ENCODE measurements at places on chromosomes 4 and X.

DNA sequence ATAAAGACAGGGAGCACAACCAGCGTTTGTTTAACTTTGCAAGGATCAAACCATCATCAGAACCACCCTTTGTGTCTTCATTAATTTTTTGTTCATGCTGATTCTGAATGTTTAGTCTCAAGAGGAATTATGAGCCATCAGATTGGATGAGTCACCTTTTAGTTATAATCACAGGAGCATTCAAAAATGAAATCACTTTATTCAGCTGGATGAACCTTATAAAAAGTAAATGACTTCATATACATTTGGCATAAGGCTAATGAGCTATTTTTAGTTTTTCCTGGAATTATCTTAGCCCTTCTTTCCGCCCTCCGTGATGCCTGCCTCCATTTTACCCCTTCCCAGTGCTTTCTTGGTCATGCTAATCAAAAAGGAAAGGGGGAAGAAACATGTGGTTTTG is 103.6 kb downstream of the SORBS2 start:
- DNase-seq, result peak; percentile 51

GRCh38 chr4:179124957-179125356 is 1682.7 kb upstream of the AGA start:
- no peak for DNase-seq

- no peak for DNase-seq
These were observed 23.0 kb downstream of the FLNA start for GRCh38 chrX:154351183-154352011.

GRCh38 chr4:136342666-136343065 is 1189.6 kb downstream of the PCDH18 start:
- no peak for DNase-seq

GRCh38 chr4:34198966-34199365 is 2045.3 kb downstream of the ARAP2 start:
- DNase-seq, result no peak

GRCh38 chrX:131802836-131803626 is 220.1 kb upstream of the STK26 start:
- DNase-seq, result peak; percentile 37

DNA sequence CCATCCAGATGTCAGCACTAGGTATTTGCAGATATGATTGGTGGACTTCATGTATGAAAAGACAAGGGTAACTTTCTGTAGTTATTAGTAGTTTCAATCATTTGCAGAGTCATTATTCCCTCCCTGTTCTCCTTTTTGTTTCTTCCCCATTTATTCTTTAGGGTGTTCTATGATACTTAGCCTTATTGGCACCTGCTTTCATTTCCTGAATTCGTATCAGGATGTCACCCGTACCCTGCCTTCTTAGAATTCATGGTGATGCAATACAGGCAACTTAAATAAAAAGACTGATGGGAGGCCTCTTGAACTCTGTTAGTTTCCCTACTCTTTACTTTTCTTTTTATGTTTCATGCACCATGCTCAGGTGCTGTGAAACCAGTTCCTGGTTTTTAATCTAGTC is 24.2 kb downstream of the MAGED1 start:
- no peak for DNase-seq

- no peak for DNase-seq
These were observed 384.0 kb downstream of the CENPC start for GRCh38 chr4:67161311-67161710.

- no peak for DNase-seq
These were observed 5.9 kb upstream of the PLAC1 start for GRCh38 chrX:134664202-134664601.

DNA sequence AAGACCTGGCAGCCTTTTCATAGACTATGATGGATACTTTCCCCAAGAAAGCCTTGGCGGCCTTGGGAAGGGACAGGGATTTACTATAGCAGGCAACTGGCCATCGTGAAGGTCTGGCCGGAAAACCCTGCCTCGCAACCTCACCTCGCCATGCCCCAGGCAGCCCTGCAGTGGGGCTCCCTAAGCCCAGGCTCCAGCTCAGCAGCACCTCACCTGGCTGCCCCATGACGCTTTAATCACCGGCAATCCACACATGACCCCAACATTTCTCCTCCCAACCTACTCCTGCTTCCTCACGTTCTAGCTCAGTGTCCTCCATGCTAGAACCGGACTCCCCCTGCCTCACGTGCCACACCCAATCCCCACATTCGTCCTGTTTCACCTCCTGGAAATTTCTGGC is 82.4 kb downstream of the NSUN7 start:
- DNase-seq, result no peak

DNA sequence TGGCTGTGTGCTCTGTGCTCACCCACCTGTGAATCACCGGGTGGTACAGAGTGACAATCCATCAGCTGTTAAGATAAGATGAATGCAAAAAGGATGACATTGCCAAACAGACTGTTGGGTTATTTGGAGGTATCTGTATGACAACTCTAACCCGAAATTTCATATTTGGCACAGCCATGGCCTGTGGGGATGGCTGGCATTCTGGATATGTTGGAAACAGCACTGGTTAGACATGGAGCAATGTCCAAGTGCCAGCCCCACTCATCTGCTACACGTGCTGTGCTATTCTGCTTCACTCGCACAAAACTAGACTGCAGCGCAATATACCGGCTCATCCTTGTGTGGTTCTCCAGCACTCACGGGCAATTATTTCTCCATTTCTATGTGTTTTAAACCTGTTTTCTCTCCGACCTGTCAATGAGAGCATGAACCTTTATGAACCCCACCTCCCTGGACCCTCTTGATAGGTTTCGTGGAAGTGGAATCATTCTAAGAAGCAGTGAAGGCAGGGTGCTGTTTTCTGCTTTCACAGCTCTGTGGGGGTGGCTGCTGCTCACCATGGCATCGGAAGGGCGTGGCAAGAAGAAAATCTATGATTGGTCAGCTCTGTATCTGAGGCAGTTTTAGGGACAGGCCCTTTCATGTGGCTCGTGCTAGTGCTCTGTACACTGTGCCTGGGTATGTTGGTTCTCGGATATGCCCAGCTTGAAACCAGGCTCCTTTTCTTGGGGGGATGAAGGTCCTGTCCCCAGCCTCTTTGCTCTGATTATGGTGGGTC is 94.9 kb downstream of the ENPP6 start:
- no peak for DNase-seq

- peak; percentile 40 for DNase-seq
These were observed 113.9 kb downstream of the NYX start for GRCh38 chrX:41561045-41561444.

GRCh38 chrX:18119856-18120255 is 100.8 kb downstream of the BEND2 start:
- no peak for DNase-seq

GRCh38 chr4:62285026-62285425 is 1084.9 kb downstream of the ADGRL3 start:
- no peak for DNase-seq

DNA sequence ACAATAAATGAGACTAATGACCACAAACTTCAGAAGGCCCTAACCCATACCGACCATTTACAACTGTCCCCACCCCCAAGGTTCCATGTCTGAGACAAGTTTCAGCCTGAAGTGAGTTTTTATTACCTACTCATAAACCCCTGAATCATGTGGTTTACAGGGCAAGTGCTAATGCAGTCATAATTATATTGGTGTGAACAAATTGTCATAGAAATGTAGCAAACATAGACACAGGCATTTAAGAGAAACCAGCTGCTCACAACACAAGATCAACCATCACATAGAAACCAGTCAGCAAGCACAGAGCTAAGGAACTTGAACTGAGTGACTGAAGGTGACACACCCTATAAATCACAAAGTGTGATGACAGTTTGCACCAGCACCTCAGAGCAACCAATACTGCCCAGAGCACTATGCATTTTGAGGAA is 173.8 kb upstream of the MID1 start:
- no peak for DNase-seq

- DNase-seq, result no peak
These were observed 133.3 kb downstream of the CPZ start for GRCh38 chr4:8725845-8726244.

DNA sequence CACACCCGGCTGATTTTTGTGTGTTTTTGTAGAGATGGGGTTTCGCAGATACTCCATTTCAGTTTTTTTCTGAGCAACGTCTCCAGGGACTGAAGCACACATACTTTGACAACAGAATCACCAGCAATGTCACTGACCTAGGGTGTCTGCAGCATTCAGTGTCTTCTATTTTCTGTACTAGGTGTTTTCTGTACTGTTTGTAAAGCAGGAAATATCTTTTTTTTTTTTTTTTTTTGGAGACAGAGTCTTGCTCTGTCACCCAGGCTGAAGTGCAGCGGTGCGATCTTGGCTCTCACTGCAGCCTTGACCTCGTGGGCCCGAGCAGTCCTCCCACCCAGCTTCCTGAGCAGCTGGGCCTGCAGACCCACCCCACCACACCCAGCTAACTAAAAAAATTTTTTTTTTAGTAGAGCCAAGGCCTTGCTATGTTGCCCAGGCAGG is 8.9 kb downstream of the ADD1 start:
- no peak for DNase-seq

DNA sequence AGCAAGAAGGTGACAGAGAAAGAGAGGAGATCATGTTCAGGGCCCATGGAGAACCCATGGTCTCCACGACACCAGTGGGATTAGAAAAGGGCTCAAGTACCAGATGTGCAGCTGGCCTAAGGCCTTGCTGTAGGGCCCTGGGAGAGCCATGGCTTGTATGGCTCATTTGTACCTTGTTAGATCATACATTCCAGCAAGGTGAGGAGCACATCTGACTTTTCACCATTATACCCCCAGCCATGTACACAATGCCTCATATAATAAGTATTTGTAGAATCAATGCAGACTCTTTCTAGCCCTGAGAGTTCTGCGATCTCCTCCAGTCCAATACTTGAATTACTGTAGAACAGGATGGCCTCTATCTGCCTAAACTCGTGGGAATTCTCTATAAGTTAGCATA is 94.2 kb upstream of the MAP3K15 start:
- DNase-seq, result no peak

DNA sequence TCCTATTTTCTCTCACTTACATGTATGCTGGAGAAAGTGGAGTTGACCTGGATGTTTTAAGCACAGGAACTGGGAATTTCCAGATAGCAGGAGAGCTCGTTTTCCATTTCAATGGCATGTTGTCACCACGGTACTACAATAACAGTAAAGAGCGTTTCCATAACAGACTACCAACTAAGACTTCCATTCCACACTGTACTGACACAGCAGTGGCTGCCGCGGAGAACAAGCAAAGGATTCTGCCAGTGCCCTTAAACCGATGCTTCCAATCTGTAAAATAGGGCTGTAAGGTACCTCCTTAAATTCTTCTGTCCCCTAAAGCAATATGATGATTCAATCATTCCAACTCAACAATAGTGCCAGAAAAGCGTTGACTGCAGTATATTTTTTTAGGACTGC is 143.9 kb downstream of the KLHL13 start:
- no peak for DNase-seq

DNA sequence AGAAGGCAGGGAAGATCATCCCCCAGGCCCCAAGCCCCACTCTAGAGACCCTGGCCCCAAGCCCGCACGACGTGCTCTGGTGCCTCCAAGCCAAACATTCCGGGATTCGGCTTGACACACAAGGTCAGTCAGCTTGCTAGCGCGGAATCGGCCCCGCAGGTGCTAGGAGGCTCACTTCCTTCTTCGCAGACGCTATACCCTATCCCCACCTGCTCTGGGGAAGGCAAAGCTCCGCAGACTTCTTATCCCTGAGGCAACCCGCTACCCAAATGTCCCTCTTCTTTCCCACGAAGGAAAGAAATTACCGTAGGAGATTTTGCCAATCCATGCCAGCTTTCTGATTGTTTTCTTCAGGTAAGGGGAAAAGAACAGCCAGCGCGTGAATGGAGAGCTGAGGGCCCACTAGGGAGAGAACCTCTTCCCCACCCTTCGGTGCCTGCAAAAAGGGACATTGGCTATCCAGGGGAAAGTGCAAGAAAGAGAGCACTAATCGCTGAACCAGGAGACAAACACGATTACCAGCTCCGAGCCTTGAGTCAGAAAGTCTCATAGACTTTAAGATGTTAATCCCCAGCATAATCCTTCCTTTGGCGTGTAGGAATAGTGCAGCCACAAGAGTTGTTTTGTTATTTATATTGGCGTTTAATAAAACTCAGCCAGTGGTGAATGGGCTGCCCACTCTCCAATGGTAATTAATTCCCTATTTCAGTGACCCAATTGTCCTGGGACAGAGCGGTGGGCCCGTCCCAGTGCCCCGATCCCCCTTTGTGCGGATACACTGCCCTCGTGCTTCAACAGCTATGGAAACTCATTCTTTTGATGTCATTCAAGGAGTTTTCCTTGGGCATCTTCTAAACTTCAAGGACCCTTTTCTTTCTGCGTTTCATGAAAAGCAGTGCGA is 5.4 kb upstream of the NEUROG2 start:
- no peak for DNase-seq

DNA sequence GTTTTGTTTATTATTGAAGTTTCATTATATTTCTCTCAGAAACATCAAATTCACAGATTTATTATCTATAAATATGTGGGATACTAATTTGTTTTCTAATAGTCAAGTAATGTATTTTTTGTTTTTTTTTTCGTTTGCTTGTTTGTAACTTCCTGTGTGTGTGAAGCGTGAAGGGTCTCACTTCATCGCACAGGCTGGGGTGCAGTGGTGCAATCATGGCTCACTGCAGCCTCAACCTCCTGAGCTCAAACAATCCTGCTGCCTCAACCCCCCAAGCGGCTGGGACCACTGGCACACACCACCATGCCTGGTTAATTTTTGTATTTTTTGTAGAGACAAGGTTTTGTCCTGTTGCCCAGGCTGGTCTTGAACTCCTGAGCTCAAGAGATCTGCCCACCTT is 55.1 kb downstream of the SH3RF1 start:
- no peak for DNase-seq

DNA sequence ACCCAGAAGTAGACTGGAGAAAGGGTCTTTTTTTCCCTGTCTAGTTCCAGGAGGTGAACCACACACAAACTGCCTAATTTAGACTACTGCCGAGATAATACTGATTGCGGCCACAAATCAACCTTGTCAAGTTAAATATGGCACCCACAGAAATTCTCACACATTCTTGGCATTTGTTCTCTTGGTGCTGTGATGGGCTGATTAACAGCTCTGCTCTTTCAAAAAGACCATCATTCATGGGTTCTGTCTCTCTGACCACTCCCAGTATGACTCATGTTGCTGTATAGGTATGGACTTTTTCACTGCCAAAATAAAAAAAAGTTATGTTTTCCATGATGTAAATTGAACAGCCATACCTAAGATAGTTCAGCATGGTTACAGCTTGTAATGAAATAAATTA is 1003.5 kb upstream of the LCORL start:
- no peak for DNase-seq

GRCh38 chr4:28391877-28392276 is 1531.2 kb downstream of the STIM2 start:
- DNase-seq, result peak; percentile 20

- peak; percentile 29 for DNase-seq
These were observed 247.1 kb downstream of the BCOR start for GRCh38 chrX:39850630-39851152.
